ENCODE measurements at places on chromosomes 7 and 10. TPM values are rescaled to one million over a fixed set of nuclear protein-coding genes. Genes with fewer than 3 reads are reported as not detected.

TRIM50 gene
- not detected for total RNA-seq

DNAJC12 gene
- total RNA-seq = not detected

DDC gene
- not detected for total RNA-seq

GJD4 gene
- not detected for total RNA-seq

ZDHHC4 gene
- total RNA-seq = 34.8 TPM

NPVF gene
- not detected for total RNA-seq

CDC14C gene
- not detected for total RNA-seq

SPOCK2 gene
- not detected for total RNA-seq

INMT gene
- 0.03 TPM for total RNA-seq

NPFFR1 gene
- not detected for total RNA-seq

AKR1C2 gene
- 2.5 TPM for total RNA-seq

VIPR2 gene
- not detected for total RNA-seq

MSS51 gene
- 2.4 TPM for total RNA-seq

PNLIP gene
- total RNA-seq = not detected

ADAP1 gene
- 9.6 TPM for total RNA-seq

NRBF2 gene
- total RNA-seq = 32.9 TPM

ACTR3C gene
- total RNA-seq = not detected

CALN1 gene
- not detected for total RNA-seq

DOCK1 gene
- 30.8 TPM for total RNA-seq

AP1S1 gene
- total RNA-seq = 153 TPM

TYW1B gene
- total RNA-seq = 3.6 TPM

RBM20 gene
- total RNA-seq = not detected

MMRN2 gene
- 0.12 TPM for total RNA-seq

LANCL2 gene
- 25.6 TPM for total RNA-seq

CC2D2B gene
- total RNA-seq = not detected

All from MG63 (cell line).